Activated naive CD8-positive, alpha-beta T cell treated with anti-CD3 and anti-CD28 coated beads for 36 hours (primary cell): ENCODE measurements at places on chromosomes 16 and 17. TPM values are rescaled to one million over a fixed set of nuclear protein-coding genes. Genes with fewer than 3 reads are reported as not detected.

DNA sequence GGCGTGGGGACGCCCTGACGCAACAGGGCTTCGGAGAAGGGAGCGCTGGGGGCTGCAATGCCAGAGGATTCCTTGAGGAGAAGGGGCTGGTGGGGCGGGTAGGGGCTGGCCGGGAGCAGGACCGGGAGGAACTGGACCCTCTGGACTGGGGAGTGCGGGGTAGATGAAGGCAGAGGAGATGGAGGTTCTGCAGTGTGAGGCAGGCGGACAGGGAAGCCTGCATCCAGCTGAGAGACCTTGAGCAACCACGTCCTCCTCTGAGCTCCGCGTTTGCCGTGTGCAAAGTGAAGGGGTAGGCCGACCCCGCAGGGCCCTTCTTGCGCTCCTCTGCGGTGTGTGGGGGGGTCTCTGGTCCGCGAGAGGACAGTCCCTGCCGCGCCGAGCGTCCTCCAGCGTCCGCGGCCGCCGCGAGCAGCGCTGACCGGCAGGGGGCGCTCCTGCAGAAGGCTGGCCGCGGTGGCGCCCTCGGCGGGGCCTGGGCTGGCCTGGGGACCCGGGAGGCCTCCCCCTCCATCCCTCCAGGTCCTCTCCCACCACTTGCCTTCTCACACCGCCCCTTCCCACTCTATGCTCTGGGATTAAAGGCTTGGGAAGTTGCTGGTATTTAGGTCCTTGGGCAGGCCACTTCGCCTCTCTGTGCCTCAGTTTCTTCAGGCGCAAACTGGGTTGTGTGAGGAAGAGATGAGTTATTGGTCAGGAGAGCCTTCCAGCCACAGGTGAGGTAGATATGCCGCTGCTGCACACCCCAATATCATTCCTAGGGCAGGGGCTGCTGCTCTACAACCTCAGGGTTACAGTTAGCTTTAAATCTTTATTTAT lies 9.6 kb upstream of the WNT9B start:
- H3K4me3 ChIP-seq, result no peak overlapping the region
- peaks cover 2% of the 10 kb centered on the region for H3K36me3 ChIP-seq
- peak; percentile 38 for DNase-seq
- H3K27me3 ChIP-seq, result peaks cover 61% of the 10 kb centered on the region
- peaks cover 3% of the 10 kb centered on the region for H3K4me1 ChIP-seq

GRCh38 chr17:64500862-64501765 lies 4.3 kb upstream of the POLG2 start:
- no peak overlapping the region for H3K4me3 ChIP-seq
- peaks cover 77% of the 10 kb centered on the region for H3K36me3 ChIP-seq
- peaks cover 68% of the 10 kb centered on the region for H3K4me1 ChIP-seq
- H3K27ac ChIP-seq, result peak overlapping the region; percentile 67
- H3K27me3 ChIP-seq, result no peaks in the 10 kb centered on the region
- no peak for DNase-seq

GRCh38 chr17:37187262-37187661 lies 188.5 kb upstream of the C17orf78 start:
- no peak overlapping the region for H3K27ac ChIP-seq
- no peak overlapping the region for H3K4me3 ChIP-seq
- no peaks in the 10 kb centered on the region for H3K4me1 ChIP-seq
- peaks cover 27% of the 10 kb centered on the region for H3K36me3 ChIP-seq
- no peak for DNase-seq

NUPR1 gene
- not detected for total RNA-seq
